Posterior vena cava (tissue), 2 donors: ENCODE measurements at places on chromosomes 12 and 14. TPM values are rescaled to one million over a fixed set of nuclear protein-coding genes. Genes with fewer than 3 reads are reported as not detected.

GRCh38 chr12:13227191-13227590 is 30.7 kb downstream of the EMP1 start:
- no peak for DNase-seq

DNA sequence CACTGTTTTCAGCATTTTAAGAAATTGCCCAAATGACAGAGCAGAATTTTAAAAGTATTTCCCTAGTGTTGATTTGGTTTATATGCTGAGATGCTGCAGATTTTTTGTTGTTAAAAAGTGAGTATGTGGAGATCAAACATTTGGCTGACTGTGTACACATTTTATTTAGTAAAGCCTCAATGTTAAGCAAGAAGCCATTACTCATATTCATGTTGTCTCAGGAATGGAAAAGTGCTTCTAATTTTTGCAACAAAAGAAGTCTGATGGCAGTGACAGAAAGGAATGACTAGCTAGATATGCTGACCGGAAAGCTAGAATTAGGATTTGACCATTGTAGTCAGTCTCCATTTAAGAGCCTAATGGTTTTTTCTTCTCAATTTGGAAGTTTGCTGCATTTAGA is 22.5 kb downstream of the SLC38A6 start:
- DNase-seq, result no peak

GRCh38 chr12:115726691-115727090 is 550.8 kb downstream of the MED13L start:
- no peak for DNase-seq

GRCh38 chr12:27005495-27005894 is 8.7 kb downstream of the TM7SF3 start:
- DNase-seq, result no peak

DNA sequence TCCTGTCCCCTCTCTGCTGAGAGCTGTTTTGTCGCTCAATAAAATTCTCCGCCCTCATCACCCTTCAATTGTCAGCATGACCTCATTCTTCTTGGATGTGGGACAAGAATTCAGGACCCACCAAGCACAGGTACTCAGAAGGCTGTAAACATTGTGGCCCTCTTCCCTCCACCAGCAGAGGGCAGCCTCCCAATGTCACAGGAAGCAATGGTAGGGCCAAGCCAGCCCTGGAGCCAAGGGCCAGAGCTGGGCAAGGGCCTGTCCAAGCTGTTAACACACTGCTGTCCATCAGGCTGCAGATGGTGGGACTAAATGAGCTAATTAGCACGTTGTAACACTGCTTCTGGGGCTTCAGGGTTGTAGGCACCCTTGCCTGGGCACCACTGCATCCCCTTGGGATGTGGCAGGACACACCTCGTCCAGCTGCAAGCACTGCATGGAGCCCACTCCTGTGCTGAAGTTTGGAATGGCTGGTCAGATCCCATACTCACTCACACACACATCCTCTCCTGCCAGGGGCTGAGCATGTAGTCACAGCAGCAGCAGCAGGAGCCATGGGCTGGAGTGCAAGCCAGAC is 62.7 kb upstream of the HECTD1 start:
- no peak for DNase-seq

DNA sequence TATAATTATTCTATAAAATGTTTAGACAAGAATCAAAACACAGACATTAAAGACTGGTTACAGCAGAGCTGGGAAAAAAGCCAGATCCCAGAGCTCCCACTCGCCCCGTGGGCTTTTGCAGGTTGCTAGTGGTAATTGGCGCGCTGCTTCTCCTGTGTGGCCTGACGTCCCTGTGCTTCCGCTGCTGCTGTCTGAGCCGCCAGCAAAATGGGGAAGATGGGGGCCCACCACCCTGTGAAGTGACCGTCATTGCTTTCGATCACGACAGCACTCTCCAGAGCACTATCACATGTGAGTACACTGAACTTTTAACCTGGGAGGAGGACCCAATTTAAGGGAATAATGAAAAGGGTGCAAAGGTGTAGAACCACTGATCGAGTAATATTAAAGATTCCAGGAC is 7.5 kb downstream of the TMEM52B start:
- DNase-seq, result peak; percentile 81

DNA sequence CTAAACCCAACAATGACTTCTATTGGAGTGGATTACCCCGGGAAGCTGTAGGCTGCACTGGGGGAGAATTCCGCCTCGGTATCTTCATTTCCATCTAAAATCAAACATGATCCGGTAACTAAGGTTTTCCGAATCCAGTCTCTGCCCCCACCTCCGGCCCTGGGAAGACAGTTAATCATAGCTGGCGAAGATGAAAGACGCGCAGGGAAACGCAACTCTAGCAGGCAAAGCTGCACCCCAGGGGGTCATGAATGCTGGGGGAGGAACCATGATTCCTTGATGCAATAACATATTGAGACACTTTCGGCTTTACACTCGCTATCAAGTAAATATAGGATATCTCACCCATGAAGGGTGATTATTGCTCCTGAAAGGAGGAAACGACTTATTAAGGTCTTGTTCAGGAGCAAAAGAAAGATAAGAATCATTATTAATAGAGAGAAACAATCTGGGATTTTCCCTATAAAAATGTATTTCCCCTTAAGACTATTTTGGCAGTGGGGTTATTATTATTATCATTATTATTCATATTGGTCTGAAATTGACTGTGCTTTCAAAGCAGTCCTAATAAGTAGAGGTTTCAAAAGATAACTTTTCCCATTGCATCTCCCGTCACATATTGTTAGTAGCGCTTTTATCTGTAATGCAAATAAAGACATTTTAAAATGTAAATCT is 614.9 kb downstream of the VRK1 start:
- DNase-seq, result no peak

- DNase-seq, result no peak
Observed at GRCh38 chr14:87014856-87015255, 978.1 kb downstream of the GALC start.

DNA sequence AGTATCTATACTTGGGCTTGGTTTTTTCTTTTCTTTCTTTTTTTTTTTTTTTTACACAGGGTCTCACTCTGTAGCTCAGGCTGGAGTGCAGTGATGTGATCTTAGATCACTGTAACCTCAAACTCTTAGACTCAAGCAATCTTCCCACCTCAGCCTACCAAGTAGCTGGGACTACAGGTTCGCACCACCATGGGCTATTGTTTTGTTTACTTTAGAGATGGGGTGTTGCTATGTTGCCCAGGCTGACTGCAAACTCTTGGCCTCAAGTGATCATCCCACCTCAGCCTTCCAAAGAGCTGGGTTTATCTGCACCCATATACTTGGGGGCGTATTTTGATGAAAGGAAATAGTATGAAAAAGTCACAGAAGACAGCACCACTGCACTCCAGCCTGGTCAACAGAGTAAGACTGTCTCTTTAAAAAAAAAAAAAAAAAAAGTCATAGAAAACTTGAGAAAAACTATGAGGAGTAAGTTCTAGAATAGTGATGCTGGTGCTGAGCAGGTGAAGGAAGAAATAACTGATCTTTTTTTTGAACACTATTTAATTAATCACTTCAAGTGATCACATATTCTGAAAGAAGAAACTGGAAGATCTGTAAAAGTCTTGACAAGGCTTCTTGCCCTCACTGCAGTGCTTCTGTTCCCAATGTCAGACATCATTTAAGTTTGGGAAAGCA is 53.8 kb upstream of the NPFF start:
- DNase-seq, result no peak

DNA sequence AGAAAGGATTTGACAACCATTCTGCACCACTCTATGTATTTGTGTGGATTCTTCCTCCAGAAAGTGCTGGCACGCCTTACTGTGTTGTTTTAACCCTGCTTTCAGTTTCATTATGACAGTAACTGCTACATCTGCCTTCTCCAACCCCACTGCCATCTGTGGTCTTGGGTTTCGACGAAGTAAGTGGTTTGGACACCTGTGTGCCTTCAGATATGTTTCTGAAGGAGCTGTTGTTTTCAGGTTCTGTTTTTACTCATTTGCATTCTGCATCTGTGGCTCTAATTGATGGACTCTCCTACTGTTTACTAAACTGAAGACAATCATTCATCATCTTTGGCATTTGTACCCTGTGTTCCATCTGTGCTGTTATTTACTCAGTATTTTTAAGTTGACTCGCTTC is 4.1 kb downstream of the TSHR start:
- DNase-seq, result no peak

DNA sequence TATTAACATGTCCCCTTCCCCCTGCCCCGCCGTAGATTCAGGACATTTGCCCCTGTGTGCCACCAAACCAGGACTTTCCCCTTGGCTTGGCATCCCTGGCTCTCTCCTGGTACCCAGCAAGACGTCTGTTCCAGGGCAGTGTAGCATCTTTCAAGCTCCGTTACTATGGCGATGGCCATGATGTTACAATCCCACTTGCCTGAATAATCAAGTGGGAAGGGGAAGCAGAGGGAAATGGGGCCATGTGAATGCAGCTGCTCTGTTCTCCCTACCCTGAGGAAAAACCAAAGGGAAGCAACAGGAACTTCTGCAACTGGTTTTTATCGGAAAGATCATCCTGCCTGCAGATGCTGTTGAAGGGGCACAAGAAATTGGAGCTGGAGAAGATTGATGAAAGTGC is 28.9 kb downstream of the HRK start:
- no peak for DNase-seq

DNA sequence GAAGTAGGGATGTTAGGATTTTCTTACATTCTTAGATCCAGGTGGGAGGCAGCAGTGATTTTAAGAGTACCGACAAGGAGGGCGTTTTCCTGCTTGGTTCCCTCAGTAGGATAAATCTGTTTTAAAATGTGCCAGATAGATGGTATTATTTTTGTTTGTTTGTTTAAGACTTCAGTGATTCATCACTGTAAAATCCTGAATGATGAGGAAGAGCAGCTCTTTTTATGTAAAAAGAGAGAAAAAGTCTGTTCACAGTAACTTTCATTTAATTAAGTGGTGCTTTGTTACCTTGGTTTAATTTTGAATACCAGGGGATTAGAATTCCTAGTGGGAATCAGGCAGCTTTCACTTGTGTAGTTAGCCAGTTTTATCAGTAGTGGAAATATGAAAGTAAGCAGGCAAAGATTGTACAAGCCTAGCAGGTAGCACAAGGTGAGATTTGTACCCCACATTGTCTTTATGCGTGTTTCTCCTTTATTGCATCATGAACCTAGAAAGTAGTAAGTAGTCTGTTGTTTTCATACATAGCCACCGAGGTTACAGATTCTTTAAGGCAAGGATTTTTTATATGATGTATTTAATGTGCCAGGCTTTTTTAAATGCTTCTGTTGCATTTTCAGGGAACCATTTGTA is 349.6 kb downstream of the CCDC91 start:
- no peak for DNase-seq

GRCh38 chr12:119229837-119230236 is 51.1 kb downstream of the HSPB8 start:
- no peak for DNase-seq

DNA sequence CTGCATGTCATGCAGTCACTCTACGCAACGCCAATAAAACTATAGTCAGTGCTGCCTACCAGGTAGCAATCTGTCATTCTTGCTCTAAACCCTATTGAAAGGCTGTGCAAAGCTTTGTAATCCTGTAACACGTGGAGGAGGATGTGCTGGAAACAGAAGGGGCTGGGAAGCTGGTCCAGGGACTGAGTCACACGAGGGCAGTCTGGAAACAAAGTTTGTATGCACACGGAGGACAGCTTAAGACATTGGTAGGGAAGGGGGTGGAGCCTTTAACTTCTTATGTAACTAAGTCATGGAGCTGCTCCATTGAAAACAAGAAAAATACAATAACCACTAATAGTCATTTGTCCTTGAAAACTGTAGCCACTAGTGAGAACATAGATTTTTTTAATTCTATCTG is 128.0 kb downstream of the BCAT1 start:
- DNase-seq, result peak; percentile 82

DNA sequence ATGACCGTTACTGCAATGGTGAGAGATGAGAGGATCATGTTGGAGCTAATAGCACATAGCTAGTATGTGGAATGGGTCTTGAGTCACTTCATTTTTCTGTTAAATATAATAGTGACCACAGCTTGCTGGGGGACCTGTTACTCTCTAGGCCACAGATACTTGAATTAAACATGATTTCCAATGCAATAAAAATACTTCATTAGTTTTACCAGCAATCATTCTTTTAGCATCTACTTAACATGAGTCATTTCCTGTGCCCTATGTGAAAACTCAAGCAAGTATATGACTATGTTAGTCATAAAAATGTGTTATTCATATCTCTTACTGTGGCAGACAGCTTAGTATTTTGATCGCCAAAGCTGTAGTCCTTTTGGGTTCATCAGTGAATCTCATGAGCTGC is 798.8 kb downstream of the SLC16A7 start:
- DNase-seq, result no peak

GRCh38 chr14:105499256-105500035 is 8.4 kb downstream of the TEDC1 start:
- DNase-seq, result peak; percentile 81

- DNase-seq, result no peak
Observed at GRCh38 chr14:30153717-30154116, 226.1 kb upstream of the PRKD1 start.

- no peak for DNase-seq
Observed at GRCh38 chr12:41778934-41779333, 365.7 kb downstream of the GXYLT1 start.

DNA sequence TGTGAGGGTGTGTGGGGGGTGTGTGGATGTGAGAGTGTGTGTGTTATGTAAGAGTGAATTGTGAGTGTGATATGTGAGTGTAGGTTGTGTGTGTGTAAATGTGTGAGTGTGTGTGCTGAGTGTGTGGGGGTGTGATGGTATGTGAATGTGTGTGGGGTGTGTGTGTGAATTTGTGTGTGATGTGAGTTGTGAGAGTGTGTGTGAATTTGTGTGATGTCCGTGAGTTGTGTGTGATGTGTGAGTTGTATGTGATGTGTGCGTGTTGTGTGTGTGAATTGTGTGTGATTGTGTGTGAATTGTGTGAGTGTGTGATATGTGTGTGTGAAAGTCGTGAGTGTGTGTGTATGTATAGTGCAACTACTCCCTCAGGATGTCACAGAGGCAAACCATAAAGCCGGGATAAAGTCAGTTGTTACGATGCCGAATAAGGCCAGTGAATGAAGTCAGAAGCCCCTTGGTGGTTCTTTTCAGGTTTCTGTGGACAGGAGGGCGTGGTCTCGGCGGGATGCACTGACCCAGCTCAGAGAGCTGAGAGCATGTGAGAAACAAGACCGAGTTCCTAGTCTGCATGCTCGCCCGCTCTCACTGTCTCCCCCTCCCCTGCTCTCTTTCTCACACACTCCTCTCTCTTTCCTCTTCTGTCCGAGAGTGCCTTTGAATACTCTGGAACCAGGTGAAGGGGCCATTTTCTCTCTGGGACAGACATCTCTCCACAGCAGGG is 71.8 kb upstream of the MAX start:
- no peak for DNase-seq

DNA sequence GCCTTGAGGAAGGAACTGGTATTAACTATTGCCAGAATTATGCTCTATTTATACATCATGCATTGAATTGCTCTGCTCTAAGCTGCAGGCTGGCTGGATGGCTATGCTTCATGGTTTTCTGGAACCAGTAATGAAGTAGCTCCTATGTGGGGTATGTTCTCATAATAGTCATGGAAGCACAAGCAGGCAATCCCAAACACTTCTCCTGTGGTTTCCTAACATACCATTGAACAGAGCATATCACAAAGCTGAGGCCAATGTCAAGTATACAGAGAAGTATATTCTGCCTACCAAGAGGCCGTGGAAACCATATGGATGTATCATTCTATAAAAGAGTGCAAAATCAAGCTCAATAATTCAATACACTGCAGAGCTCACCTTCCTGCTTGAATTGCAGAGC is 1752.4 kb upstream of the FLRT2 start:
- no peak for DNase-seq

EGLN3 gene
- 15.2 TPM for total RNA-seq

ADGRD1 gene
- total RNA-seq, result 238 TPM

KCNMB4 gene
- total RNA-seq, result 1.7 TPM

MTA1 gene
- 60.7 TPM for total RNA-seq

GPR132 gene
- total RNA-seq, result 3.1 TPM

IFNG-AS1 gene
- not detected for total RNA-seq

ADAM21 gene
- total RNA-seq, result not detected

NKX2-1 gene
- total RNA-seq, result not detected

LRFN5 gene
- 0.38 TPM for total RNA-seq
